ENCODE measurements at places on chromosomes 12 and 14.

DNA sequence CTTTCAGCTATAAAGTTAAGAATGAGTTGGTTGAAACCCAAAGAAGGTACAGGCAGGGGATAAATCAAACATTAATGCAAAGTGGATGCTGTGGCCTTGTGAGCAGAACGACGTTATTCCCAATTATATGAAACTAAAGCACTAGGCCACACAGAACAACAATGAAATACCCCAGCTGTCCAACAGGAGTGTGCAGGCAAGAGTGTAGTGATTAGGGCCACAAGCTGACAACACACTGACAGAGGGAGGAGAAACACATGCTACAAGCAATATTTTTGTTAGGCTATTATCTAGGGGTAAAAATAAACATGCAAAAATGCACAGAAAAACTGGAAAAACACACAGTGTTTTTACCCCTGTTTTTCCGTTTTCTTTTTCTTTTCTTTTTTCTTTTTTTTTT is 15.0 kb downstream of the MAP3K9 start:
- no peak for DNase-seq

DNA sequence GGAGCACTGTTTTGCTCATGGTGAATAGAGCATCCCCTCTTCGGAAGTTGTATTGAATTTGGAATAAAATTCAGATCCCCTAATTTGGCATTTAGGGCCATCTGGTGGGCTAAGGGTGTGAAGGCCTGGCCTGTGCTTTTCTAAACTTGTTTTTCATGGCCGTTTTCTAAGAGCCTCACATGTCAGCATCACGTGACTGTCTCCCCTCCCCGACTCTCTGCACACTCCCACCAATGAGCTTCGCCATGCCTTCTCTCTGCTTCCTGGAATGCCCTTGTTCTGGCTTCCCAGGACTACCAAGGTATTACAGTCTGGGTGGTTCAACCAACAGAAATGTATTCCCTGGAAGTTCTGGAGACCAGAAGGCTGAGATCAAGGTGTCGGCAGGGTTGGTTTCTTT is 85.3 kb downstream of the PRIMA1 start:
- DNase-seq, result no peak

- DNase-seq, result no peak
Measured at GRCh38 chr14:71290960-71291466, 383.8 kb downstream of the PCNX1 start.

DNA sequence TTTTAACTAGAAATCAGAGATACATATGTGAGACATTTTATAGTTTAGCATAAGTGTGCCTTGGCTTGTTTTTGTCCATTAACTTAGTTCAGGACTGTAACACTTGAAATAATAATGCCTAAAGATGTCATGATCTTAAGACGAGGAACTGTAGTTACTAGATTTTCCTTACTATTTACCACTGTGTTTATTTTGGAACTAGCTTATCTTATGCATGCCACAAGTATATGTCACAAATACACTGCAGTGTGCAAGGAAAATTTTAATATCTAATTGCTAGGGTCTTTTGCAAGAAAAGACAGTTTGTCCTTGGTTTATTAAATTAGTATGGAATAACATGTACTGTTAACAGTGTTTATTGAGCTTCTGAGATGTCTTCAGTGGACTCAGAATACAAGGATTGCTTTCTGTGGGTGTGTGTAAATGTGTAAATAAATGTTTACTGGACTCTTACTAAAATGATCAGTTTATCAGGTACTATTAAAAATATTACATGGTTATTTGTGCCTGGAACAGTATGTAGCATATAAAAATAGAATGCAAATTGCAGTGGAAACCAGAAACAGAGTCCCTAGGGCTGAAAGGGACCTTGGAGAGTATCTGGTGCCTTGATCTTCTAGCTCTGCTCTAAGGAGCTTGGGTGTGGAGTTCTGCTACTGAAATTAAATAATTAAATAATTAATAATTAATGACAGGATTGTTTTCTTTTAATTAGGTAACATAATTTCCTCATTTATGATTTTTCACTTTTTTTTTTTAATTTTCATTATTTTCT is 58.1 kb downstream of the FGD4 start:
- no peak for DNase-seq

DNA sequence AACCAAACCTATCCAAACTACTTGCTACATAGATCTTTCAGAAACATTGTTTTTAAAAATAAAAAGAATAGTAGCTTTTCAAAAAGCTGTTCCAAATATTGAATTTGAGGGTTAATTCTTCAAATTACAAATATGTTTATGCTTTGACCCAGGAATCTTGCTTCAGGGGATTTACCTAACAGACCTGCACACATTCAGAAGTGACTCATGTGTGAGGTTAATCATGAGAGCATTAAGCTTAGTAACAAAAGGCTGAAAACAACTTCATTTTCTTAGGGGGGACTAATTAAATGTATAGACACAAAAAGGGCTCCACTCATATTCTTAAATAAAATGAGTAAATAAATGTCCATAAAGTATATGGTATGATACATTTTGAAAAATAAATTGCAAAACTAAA is 672.4 kb upstream of the FLRT2 start:
- DNase-seq, result no peak

GRCh38 chr12:107655281-107656065 is 30.1 kb upstream of the PWP1 start:
- no peak for DNase-seq

DNA sequence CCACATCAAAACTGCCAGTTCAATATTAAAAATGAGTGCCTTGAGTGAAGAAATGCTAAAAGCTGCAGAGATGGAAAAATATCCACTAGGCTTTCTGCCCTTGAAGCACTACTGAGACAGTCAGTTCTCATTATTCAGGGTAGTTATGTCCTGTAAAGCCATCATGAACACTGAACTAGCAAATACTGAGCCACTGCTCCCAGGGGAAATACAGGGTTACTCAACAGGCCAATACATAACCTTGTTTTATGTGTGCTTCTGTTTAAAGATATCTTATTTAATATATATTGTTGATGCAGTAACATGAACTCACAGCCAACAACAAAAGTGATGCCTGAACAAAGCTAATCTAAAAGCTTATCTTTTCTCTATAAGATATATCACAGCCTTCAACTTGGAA is 3.3 kb downstream of the RAD52 start:
- DNase-seq, result no peak

GRCh38 chr14:64971491-64971942 is 619 bp downstream of the RAB15 start:
- no peak for DNase-seq

DNA sequence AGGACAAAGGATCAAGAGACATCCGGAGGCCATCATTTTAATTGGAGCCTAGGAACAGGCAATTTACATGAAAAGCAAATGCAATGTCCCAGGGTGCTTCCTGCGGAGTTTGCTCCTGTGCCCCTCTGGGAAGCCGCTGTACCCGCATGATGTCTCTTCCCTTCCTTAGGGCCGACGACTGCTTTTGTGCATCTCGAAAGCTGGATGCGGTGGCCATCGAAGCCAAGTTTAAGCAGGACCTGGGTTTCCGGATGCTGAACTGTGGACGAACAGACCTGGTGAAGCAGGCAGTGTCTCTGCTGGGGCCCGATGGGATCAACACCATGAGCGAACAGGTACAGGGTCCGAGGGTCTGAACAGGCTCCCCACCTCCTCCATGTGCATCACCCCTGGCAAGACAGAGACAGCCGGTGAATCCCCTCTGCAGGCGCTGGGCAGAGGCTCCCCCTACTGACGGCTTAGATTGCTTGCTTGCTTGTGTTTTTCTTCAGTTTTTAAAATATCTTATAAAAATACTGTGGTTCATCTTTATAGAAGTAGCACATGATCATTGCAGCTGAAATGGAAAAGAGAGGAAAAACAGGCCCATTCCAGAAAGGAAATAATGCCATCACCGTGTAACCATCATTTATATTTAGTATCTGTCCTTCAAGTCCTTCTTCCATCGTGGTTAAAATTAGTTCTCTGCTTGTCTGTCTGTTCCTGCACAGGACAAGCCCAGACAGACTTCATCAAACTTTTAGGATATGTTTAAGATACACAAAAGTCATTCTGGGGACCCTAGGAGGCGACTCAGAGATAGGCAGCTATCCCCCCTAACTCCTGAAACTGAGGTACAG is 75.4 kb upstream of the PWP1 start:
- no peak for DNase-seq

DNA sequence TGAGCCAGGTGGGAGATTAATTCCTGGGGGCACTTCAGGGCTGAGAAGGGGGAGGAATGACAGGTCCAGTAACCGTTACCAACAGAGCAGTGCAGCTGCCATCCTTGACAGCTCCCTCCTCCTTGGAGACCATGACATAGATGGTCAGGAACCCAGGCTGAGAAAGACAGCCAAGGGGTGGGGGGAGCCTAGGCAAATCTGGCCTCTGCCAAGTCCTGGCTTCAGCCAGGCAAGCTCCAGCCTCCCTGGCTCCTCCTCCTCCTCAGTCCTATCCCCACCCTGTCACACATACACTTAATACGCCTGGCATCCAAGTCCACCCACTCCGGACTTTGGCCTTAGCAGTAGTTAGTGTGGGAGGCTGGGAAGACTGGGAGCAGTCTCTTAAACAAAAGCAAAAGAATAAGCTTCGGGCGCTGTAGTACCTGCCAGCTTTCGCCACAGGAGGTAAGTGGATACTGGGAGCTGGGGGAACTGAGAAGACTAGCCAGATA is at the start of gene RDH5:
TSS of gene RDH5 (plus strand) at position 323 of the 494 bp plus-strand sequence. CDS start 792 bp downstream, outside the sequence.
- no peak for DNase-seq

- DNase-seq, result no peak
Measured at GRCh38 chr12:123180171-123180570, 29.3 kb upstream of the PITPNM2 start.

GRCh38 chr12:76670776-76671175 is 93.1 kb upstream of the ZDHHC17 start:
- no peak for DNase-seq

DNA sequence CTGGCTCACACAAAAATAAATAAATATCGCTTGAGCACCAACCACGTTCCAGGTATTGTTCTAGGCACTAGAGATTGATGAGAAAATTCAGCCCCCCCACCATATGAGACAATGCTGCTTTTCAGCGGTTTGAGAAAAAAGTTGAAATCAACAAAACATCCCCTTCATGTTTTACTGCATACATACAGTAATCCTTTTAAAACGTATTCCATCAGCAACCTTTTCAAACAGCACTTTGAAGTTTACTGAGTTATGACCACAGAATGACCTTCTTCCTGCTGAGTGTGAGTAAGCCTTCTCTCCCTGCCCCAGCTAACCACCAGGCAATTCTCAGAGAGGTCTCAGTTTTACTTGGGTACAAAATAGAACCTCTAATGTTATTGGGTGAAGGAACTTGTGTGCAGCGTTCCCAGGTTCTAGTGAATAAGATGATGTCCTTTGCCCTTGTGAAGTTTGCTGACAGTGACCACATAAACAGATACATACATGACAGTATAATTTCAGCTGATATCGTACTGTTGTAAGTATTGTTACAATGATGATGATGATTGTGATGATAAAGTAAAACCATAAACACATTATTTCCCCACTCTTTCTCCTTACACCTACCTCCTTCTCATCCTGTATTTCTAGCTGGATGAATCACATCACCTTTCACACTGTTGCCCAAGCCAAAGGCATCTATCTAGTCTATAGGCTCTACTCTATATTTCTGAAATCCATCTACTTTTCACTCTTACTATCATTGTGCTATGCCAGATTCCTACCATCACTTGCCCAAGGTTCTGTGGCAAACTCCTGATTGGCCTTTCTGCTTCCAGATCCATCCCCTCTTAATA is 124.4 kb upstream of the KRR1 start:
- no peak for DNase-seq

Data from effector memory CD8-positive, alpha-beta T cell (primary cell).